Thyroid gland (tissue), 4 donors: ENCODE measurements at places on chromosomes 3 and 15. TPM values are rescaled to one million over a fixed set of nuclear protein-coding genes. Genes with fewer than 3 reads are reported as not detected.

FANCD2 gene
- total RNA-seq = 7.9 TPM

CHRNA3 gene
- total RNA-seq = not detected

SEC22A gene
- 22.4 TPM for total RNA-seq

GADL1 gene
- not detected for total RNA-seq

PP2D1 gene
- not detected for total RNA-seq

- DNase-seq = no peak
These were observed 529.0 kb upstream of the NECTIN3 start for GRCh38 chr3:110542552-110543150.

DNA sequence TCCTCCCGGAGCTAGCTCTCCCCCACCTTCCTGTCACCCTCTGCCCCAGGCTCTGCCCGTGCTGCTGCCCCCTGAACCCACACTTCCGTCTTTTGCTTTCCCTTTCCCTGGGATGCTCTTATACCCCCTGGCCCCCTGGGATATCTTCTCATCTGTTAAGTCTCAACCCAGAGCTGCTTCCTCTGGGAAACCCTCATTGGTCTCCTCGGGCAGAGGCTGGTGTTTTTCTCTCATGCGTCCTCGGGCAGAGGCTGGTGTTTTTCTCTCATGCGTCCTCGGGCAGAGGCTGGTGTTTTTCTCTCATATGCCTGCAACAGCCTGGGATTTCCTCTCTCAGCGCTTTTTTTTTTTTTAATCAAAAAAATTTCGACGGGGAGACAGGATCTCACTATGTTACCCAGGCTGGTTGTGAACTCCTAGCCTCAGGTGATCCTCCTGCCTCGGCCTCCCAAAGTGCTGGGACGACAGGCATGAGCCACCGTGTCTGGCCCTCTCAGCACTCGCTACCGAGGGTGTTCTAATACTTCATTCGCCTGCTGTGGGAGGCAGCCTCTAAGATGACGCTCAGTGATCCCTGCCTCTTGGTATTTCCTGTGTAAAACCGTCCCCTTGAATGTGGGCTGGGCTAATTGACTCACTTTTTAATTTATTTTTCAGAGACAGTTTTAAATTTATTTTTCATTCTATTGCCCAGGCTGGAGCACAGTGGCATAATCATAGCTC lies 62.7 kb upstream of the TFRC start:
- no peak for DNase-seq

- peak; percentile 28 for DNase-seq
These were observed 18.8 kb downstream of the PLA2G4F start for GRCh38 chr15:42137461-42138261.
